Esophagus squamous epithelium (tissue), 5 donors: ENCODE measurements at places on chromosomes 2 and 18.

DNA sequence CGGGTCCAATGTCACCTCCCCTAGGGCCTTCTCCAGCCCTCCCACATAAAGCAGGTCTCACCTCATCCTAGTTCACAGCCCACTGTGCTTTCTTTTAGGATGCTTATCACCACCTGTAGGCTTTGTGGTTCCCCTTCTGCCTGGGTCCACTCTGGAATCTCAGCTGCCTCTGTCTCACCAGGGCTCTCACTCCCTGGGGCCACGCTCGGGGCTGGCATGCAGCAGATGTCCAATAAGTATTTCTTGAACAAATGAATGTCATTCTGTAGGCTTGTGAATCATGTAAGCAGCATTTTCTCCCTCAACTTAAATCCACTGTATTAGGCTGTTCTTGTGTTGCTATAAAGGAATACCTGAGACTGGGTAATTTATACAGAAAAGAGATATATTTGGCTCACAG lies 4.3 kb upstream of the SH3BP4 start:
- DNase-seq, result no peak

GRCh38 chr2:4499316-4500030 lies 796.1 kb downstream of the DCDC2C start:
- DNase-seq, result no peak

- DNase-seq, result no peak
Observed at GRCh38 chr2:134458473-134458853, 204.6 kb downstream of the MGAT5 start.

GRCh38 chr2:98161186-98161585 lies 74.2 kb downstream of the VWA3B start:
- no peak for DNase-seq

DNA sequence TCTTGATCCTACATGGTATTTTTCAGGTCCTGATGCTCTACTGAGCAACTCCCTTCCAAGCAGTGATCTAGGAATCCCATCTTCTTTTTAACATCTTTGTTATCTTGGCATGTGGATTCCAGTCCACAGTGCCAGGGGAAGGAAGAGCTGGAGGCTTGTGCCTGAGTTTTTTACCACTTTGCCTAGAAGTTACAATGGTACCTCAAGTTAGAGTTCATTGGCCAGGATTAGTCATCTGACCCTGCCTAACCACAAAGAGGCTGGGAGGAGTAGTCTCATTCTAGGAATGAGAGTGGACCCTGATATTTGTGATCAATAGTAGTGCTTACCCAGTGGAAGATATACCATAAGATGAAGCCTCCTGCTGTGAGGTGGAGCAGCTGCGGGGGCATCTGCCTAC lies 109.3 kb downstream of the ADCYAP1 start:
- no peak for DNase-seq

DNA sequence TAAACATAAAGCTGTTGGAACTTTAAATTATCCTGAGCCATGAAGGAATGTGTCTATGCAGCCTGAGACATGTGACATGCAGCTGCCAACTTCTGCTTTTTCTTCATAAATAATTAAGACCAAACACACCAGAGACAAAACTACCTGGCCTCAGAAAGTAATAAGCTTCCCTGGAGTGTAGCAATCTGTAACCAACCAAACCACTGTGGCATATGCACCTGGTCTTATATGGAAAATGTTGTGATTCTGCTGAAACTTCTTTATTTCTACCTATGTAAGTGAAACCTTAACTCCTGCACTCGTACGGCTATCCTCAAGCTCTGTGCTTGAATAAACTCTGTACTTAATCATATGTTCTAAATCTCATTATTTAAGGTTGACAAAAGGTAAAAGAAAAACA lies 515.0 kb downstream of the TMEM182 start:
- DNase-seq, result no peak

DNA sequence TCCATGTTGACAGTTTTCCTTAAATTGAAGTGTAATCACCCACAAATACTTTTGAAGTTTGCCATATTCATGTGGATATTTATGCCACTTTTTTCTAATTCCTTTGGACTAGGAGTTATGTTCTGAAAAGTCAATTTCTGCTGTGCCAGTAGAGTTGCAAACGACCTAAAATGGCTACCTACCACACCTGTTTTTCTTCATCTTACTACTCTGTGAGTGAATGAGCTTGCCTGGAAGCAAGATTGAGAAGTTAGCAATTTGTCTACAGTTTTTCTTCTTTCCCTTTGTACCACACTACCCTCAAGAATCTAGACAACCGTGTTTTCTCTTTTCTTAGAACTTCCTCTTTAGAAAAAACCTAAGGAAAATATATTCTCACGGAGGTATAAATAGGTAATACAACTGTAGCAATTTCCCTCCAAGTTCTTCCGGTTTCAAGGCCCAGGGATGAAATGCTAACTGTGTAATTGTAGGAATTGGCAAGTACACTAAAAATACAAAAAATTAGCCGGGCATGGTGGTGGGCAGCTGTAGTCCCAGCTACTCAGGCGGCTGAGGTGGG lies 7.3 kb upstream of the SLC39A10 start:
- no peak for DNase-seq

DNA sequence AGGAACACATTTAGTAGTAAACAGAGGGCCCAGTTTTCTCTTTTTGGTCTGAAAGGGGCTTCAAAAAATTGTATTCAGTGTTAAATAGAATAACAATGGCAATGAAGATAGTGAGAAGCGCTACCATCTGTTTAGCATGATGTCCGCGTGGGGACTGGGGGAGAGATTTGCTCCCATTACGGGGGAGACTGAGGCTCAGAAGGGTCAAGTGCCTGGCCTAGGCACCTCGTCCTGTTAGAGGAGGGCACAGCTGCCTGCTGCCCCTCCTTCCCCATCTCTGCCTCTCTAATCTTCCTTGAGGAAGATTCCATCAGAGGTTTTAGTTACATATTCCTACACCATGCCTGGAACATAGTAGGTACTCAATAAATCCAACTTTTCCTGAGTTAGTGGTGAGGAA lies 10.1 kb upstream of the TMEM185B start:
- no peak for DNase-seq

- DNase-seq, result no peak
Observed at GRCh38 chr2:238102865-238103264, 2.7 kb downstream of the ESPNL start.

- DNase-seq, result no peak
Observed at GRCh38 chr18:5604778-5605177, 61.0 kb upstream of the EPB41L3 start.

DNA sequence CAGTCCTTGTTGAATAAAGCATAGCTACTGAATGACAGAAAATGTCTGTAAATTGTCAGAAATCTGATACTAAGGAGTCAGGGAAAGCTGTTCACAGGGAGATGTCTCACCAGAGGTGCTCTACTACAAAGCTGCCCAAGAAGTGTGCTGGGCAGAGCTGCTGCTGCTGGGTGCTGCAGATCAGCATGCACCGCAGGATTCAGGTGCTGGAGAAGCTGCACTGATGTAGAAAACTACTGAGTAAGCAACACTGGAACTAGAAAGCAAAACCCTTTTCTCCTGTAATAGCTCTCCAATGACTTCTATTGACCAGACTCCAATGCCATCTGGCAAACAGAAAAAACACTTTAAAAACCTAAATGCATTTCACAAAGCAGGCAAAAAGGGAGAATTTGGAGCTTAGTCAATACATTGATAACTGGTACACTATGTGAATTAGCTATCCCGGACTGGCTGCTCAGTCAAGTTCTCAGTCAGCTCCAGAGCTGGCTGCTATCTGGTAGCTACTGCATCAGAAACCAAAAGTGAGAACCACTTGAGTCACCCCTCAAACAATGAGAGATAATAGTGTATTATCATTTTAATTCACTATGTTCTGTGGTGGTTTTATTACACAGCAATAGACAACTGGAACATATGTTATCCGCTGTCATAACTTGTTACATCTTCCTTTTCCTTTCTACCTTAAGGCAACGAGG lies 493.1 kb downstream of the CPS1 start:
- DNase-seq, result no peak

DNA sequence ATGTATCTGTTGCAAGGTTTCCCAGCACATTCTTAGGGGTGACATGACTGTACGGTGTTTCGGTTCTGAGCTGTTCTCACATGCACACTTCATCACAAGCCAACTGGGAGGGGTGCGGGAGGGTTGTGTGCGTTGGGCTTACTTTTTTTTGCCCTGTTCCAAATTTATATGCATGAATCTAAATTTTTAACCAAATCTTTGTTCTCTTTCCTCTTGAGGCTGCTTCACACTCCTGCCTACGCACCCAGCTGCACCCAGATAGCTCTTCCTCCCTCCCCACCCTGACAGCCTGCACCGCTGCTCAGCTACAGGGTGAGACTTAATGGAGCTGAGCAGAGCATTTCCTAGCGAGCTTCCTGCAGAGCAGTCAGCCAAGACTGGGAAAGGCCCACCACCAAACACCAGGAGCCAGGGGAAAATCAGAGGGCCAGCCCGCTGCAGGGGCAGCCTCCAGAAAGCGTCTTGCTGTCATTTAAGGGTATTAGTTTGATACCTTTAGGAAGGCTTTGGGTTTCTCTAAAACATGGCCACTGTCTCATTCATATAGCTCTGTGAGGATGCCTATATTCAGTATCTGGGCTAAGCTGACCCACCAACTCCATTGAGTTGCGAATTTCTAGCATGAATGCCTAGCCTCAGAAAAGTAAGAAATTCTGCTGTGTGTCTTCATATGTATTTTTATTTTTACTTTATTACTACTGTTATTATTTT lies 84.5 kb downstream of the POU3F3 start:
- DNase-seq, result no peak

DNA sequence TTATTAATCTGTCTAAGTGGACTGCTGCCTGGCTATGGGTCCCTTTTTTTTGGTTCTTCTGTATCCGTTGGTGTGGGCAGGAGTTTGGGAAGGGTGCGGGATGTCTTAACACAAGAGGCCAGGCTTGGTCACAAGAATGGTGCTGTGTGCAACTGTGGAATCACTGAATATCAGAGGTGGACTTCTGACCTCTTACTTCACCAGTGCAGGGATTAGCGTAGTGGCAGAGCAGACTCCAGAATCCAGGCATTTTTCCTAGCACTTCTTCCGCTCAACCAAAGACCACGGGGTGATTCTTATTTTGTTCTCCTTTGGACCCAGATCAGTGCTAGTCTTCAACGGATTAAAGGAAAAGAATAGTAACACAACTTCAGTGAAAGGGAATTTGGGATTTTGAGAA lies 254.3 kb upstream of the TNP1 start:
- DNase-seq, result no peak

GRCh38 chr18:39863916-39864315 lies 2091.1 kb upstream of the PIK3C3 start:
- DNase-seq, result no peak

GRCh38 chr18:45497595-45498286 lies 117.5 kb upstream of the SLC14A2 start:
- no peak for DNase-seq

- DNase-seq, result no peak
Observed at GRCh38 chr18:2381539-2381938, 189.8 kb downstream of the METTL4 start.

DNA sequence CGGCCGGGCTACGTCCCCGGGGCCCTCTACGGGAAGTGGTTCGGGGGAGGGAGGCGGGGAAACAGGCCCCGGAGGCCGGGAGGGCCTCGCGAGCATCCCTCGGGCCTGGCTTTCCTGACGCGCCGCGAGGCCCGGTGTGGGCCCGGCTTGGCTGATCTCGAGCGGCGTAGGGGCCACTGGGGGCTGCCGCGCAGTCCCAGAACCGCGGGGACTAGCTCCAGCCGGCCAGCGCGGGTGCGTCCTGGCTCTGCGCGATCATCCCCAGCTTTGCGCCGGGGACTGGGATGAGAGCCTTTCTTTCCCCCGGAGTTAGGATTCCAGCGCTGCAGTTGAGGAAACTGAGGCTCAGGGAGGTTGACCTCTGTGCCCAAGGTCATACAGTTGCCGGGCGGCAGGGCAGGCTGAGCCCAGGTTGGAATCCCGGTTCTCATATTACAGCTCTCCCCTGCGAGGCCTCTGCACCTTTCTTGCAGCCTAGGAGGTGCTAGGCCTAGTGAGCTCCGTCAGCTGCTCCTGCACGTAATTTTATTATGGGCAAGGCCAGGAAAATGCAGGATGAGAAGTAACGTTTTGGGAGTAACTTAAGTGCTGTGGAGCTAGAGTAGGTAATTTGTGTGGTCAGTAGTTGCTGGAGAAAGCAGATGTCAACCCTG lies 501 bp downstream of the LPIN1 start:
- DNase-seq, result no peak

GRCh38 chr2:146818122-146818521 lies 1026.7 kb upstream of the ACVR2A start:
- DNase-seq, result no peak

GRCh38 chr2:143294068-143294467 lies 164.8 kb downstream of the ARHGAP15 start:
- DNase-seq, result no peak

GRCh38 chr18:2811416-2811815 lies 35.4 kb upstream of the EMILIN2 start:
- DNase-seq, result no peak

DNA sequence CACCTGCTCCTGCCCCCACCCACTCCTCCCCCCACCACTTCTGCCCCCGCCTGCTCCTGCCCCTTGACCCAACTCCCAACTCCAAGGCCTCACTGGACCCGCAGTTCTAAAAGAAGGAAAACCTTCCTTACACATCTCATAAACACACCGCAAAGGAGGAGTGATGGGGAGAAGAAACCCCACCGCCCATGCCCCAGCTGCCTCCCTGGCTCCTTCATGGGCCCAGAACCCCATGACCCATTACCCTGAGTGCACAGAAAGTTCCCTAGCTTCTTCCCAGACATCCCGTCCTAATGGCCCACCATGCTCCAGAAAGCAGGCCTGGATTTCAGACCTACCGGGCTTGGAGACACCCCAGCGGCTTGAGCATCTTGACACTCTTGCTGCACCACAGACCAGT lies 17.8 kb upstream of the CNDP2 start:
- no peak for DNase-seq

DNA sequence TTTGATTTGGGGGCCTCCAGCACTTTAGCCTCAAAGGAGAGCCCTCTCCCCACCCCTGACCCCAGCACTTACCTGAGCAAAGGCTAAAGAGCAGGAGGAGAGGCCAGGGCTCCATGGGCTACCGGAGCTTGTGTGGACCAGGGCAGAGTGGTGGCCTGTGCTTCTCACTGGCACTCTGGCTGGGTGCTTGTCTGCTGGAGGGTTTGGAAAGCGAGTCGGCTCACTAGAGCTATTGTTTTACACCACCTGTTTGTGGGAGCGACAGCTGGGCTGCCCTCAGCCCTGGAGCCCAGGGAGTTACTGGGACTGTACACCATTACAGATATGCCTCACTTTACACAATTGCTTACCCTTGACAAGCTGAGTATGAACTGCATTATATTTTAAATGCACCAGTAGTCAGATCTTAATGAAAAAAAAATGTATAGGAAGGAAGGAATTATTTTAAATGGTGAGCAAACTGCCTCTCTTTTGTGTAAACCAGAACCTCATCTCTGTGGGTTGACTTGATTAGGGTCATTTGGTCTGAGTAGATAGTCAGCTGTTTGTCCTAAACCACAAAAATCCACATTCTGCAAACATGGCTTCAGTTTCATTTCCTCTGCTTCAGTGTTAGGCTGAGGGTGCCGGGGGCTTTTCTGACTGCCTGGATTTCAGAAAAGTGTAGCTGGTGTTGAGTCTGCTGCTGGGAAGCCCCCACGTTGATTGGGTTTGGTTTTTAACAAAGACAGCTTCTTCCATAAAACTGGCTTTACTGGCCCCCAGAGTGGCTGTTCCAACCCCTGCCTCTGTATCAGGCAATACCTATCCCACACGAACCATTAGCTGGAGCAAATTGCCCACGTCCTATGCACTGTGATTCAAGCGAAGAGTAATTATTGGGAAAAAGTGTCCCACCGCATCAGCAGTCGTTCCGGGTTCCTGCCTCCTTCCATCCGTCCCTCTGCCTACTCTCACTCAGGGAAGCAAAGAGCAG lies at the start of gene CHRNA1:
Gene CHRNA1 (minus strand): TSS at position 193 of the 976 bp plus-strand sequence. CDS start 78 bp downstream, at position 115.
- DNase-seq, result no peak

- DNase-seq, result no peak
Observed at GRCh38 chr2:1033069-1033468, 82.4 kb downstream of the SNTG2 start.

- no peak for DNase-seq
Observed at GRCh38 chr18:8709248-8710059, 4.1 kb downstream of the MTCL1 start.
